ENCODE measurements at places on chromosomes 16 and 17.

DNA sequence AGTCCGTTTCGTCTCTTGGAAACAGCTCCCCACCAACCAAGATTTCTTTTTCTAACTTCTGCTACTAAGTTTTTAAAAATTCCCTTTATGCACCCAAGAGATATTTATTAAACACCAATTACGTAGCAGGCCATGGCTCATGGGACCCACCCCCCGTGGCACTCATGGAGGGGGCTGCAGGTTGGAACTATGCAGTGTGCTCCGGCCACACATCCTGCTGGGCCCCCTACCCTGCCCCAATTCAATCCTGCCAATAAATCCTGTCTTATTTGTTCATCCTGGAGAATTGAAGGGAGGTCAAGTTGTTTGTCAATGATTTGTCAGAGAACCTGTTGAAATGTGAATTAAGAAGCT is 48.2 kb downstream of the IL21R start:
- DNase-seq, result no peak

DNA sequence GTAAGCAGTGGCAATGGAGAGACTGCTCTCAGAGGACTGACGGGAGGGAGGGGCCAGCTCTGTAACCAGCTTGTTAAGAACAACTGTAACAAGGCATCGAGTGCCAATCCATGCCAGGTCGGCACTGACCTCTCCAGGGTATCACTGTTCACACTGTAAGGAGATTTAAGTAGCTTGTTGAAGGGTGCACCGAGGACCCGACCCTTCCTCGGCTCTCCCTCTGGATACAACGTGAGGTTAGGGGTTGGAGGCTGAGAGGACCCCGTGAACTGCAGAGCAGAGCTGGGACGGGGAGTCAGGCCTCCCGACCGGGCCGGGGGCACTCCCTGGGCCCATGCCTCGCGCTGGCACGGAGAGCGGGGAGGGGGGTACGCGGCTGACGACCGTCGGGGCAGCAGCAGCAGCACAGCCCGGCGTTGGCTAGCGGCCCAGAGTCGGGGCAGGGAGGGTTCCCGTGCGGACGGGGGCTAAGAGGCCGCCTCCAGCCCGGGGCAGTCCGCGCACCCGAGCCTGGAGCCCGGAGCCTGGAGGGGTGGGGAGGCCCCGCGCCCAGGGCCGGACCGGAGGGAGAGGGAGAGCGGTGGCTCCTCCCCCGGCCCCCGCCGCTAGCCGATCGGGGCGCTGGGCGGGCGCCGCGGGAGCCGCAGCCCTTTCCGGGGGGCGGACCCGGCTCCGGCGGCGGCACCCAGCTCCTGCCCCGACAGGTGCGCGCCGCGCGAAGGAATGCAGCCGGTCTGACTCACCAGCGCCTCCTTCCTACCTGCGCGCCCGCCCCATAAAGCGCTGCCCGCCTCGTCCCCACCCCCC is at the start of gene ITGB4:
Gene ITGB4, plus strand, starts transcription at position 804 of the 807 bp plus-strand sequence. CDS start 3,245 bp downstream, outside the sequence.
- no peak for DNase-seq

GRCh38 chr17:44751806-44752205 is 7.0 kb upstream of the ADAM11 start:
- no peak for DNase-seq

- no peak for DNase-seq
Measured at GRCh38 chr16:595942-596735, 6.3 kb downstream of the RAB40C start.

DNA sequence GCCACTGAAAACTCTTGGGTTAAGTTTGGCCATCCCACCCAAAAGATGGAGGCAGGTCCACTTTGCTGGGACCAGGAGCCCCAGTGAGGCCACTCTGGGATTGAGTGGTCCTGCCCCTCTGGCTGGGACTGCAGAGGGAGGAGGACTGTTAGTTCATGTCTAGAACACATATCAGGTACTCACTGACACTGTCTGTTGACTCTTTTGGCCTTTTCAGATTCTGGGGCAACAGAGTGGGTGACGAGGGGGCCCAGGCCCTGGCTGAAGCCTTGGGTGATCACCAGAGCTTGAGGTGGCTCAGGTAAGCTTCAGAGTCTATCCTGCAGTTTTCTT is 19.5 kb upstream of the CYLD start:
- no peak for DNase-seq

- DNase-seq, result no peak
Measured at GRCh38 chr17:67615011-67615561, 102.7 kb upstream of the NOL11 start.

- no peak for DNase-seq
Measured at GRCh38 chr16:7675628-7676027, 343.0 kb downstream of the RBFOX1 start.

DNA sequence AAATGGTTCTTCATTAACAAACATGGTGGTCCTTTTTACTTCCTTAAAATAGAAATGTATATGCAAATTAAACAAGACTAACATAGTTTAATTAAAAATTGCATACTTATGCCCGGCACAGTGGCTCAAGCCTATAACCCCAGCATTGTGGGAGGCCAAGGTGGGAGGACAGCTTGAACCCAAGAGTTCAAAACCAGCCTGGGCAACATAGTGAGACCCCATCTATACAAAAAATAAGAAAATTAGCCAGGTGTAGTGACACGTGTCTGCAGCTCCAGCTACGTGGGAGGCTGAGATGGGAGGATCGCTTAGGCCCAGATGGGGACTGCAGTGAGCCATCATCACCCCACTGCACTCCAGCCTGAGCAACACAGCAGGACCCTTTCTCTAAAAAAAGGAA is 18.4 kb downstream of the CDC27 start:
- no peak for DNase-seq
